NCI-H2081 treated with DMSO at 0.1 percent for 48 hours (cell line): ENCODE measurements at places on chromosomes 16 and 17.

GRCh38 chr17:41702712-41703111 lies 9.4 kb upstream of the GAST start:
- no peak for DNase-seq

DNA sequence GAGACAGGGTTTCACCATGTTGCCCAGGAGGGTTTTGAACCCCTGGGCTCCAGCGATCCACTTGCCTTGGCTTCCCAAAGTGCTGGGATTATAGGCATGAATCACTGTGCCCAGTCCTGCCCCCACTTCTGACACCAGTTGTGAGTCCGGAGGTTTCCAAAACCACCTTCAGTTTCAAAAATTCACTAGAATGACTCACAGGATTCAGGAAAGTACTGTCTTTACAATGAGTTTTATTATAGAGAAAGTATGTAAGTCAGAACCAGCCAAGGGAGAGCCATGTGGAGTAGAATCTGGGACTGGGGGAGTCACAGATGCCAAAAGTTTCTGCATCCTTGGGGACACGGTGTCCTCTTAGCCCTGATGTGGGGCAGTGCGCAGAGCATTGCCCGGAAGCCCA lies 55.1 kb downstream of the PLD6 start:
- no peak for DNase-seq

- DNase-seq = no peak
These were observed 33.8 kb upstream of the ADGRG1 start for GRCh38 chr16:57594531-57595031.

- no peak for DNase-seq
These were observed 341.4 kb downstream of the UTP18 start for GRCh38 chr17:51601622-51602261.

DNA sequence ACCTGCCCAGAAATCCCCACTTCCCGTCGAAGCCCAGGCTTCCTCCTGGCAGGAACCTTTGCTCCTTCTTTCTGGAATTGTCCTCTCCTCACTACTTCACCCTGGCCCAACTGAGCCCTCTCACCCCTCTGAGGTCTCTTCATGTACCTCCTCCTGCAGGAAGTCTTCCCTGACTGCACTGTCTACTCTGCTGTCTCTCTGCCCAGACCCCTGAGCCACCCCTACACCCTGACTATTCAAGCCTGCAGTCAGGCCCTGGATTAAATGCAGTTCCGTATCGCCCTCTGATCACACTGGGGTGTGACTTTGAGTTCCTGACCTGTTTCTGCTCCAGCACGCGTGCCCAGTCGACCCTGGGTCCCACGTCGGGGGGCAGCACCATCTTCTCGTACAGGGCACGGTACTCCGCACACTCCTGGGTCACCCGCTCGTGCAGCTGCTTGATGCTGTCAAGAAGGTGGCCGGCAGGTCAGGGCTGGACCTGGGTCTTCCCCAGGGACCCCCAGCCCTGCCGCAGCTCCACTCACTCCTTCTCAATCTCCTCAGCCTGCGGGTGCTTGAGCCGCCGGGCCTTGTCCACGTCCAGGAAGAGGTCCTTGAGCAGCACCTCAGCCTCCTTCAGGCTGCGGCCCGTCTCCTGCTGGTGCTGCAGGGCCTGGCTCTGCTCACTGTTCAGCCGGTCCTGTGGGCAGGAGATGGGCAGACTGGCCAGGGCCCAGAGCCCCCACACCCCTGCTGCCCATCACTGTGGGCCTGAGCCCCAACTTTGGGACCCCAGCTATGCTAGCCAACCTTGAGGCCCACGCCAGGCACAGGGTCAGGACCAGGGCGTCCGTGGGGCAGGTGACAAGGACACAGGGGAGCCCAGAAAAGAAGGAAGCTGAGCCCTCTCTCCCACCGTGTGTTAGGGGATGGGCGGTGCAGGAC lies 3.9 kb downstream of the EVPL start:
- DNase-seq = no peak
